ENCODE measurements at places on chromosomes 12 and 14. TPM values are rescaled to one million over a fixed set of nuclear protein-coding genes. Genes with fewer than 3 reads are reported as not detected.

The TSPAN19 gene
- not detected for total RNA-seq

DNA sequence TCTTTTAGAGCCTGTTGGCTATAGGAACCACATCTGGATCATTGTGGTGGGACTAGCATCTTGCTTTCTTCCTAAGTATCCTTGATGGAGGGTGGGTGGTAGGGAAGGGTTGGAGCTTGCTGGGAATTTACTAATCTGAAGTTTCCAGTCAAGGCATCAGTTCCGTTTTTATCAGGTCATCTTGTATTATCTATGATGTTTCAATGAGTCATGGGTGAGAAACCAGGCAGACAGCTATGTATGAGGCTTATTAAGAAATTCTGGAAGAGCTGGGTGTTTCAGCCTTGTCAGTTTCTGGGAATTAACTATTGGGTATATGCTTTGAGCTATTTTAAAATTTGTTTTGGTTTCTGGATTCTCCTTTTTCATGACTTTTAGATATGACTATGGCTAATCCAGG, 11.3 kb downstream of the TSFM start:
- H3K4me1 ChIP-seq, result peaks cover 9% of the 10 kb centered on the region
- no peak overlapping the region for H3K4me3 ChIP-seq
- peaks cover 37% of the 10 kb centered on the region for H3K36me3 ChIP-seq
- DNase-seq, result no peak
- H3K27me3 ChIP-seq, result no peaks in the 10 kb centered on the region
- no peak overlapping the region for H3K27ac ChIP-seq

The TTC6 gene
- not detected for total RNA-seq

GRCh38 chr12:51591016-51591901, at the start of gene SCN8A:
TSS of gene SCN8A (plus strand) at chr12:51591233. CDS start at chr12:51662818, 71,585 bp downstream.
- peaks cover 64% of the 10 kb centered on the region for H3K27me3 ChIP-seq
- peaks cover 10% of the 10 kb centered on the region for H3K4me1 ChIP-seq
- H3K36me3 ChIP-seq, result no peaks in the 10 kb centered on the region
- peak within 1 kb of the TSS; percentile 88 for H3K4me3 ChIP-seq
- DNase-seq, result peak; percentile 11
